Skeletal muscle cell (primary cell): ENCODE measurements at places on chromosomes 11 and 22.
A peak's percentile ranks its signal among the peaks of the same experiment; 100 is the strongest.

GRCh38 chr22:35988030-35988429 is 40.6 kb downstream of the RBFOX2 start:
- no peak for DNase-seq

- DNase-seq, result peak; percentile 12
These were observed 4.9 kb downstream of the LMO1 start for GRCh38 chr11:8258784-8259183.

- DNase-seq, result no peak
These were observed 408.3 kb upstream of the CADM1 start for GRCh38 chr11:115912484-115912945.

- DNase-seq, result no peak
These were observed 15.6 kb upstream of the GNAZ start for GRCh38 chr22:23054531-23055257.

- DNase-seq, result no peak
These were observed 1.2 kb downstream of the GUCY1A2 start for GRCh38 chr11:107017104-107017432.

DNA sequence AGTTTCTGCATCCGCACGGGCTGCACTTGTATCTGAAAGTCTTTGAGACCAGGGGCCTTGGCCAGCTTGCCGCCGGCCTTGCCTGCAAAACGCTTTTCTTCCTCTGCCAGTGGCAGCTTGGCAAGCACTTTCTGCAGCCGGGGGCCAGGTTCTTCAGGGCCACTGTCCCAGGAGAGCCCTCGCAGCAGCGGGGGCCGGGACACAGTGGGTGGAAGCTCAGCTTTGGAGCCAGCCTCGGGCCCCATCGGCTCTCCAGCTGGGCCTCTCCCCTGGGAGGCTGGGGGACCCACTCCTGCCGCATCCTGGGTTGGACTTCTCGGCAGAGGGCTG is 57.5 kb upstream of the LYVE1 start:
- no peak for DNase-seq

- no peak for DNase-seq
These were observed 160.0 kb downstream of the NAV2 start for GRCh38 chr11:19872512-19873145.

GRCh38 chr11:119421351-119421750 is 1.6 kb downstream of the THY1 start:
- no peak for DNase-seq

DNA sequence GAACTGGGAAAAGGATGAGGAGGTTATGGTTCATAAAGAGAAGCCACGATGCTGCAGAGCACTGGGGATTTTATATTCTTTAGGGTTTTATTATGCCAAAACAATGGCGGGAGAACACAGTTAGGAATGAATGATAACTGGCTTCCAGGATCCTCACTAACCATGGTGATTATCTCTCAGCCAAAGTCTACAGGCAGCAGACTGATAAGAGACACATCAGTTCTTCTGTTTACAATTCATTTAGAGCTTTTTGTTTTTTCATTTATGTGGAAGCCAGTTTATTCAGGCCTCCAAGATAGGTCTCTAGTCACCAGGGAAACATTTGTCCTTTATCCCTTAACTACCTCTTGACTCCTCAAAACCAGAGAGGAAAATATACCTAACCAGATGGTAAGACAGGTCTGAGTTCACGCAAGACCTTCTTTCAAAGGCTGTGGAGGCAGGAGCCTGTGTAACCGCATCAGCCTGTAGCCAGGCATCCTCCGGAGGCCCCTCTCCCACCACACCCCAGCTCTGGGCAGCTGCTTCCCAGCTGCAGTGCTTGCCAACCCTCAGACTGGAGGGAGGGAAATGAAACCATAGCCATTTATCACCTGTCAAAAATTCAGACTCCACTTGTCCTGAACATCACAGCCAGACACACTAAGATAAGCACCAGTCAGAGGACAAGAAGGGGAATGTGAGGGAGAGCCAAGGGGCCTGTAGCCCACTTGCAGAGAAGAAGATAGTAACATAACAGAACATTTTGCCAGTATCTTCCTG is 57.2 kb upstream of the FAM181B start:
- DNase-seq, result peak; percentile 4

DNA sequence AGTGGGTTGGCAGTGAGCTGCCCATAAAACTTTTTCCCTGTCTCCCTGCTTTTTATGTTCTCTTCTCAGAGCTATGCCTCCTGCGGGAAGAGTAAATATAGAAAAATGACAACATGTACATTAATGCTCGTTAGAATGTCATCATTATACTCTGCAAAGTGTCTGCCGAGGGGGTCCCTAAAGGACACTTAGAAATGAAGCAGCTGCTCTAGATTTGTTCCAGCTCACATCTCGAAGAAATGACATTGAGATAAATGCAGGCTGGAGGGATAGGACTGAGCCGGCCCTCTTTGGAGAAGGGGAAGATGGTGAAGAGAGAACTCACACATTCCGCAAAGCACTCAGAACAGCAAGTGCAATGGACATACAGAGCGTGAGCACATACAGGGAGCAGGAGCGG is 240.0 kb downstream of the NXPE2 start:
- no peak for DNase-seq

- no peak for DNase-seq
These were observed 1.5 kb upstream of the SOX10 start for GRCh38 chr22:37985751-37986281.

DNA sequence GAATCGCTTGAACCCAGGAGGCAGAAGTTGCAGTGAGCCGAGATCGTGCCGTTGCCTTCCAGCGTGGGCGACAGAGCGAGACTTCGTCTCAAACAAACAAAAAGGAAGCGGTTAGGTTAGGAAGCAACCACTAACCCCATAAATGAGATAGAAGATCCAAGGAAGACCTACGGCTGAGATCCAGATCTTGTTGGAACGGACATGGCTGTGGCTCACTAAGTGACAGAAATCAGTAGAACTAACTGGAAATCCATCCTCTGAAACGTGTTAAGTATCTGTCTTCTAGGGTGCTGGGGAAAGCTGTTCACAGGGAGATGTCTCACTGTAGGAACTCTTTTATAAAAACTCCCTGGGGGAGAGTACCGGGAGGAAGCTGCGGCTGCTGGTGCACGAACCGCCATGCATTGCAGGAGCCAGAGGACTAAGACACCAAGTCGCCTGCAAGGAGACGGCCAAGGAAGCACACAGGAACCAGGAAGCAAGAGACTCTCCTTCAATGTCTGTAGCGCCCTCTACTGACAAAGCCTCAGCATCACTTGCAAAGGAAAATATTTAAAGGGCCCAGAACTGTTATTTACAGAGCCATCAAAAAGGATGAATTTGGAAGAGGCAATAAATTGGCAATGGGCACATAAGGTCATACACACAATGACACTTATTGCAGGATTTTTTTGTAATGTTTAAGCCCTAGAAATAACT is 16.9 kb upstream of the SPTY2D1 start:
- peak; percentile 16 for DNase-seq

DNA sequence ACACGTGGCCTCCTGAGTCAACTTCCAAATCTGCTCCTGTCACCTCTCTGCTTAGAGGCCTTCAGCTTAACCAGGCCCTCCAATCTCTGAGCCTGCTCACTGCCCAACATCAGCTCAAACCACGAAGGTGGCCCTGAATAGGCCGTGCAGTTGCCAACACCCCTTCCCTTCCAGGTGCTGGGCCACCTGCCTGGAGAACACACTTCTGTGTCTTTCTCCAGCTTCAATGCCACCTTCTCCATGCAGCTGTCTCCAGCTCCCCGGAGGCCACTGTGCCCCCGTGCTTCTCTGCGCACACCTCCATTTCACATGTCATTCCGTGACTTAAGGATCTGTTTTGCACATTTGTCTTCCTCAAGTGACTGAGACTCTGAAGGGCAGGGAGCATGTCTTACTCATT is 5.3 kb downstream of the RELA start:
- no peak for DNase-seq

DNA sequence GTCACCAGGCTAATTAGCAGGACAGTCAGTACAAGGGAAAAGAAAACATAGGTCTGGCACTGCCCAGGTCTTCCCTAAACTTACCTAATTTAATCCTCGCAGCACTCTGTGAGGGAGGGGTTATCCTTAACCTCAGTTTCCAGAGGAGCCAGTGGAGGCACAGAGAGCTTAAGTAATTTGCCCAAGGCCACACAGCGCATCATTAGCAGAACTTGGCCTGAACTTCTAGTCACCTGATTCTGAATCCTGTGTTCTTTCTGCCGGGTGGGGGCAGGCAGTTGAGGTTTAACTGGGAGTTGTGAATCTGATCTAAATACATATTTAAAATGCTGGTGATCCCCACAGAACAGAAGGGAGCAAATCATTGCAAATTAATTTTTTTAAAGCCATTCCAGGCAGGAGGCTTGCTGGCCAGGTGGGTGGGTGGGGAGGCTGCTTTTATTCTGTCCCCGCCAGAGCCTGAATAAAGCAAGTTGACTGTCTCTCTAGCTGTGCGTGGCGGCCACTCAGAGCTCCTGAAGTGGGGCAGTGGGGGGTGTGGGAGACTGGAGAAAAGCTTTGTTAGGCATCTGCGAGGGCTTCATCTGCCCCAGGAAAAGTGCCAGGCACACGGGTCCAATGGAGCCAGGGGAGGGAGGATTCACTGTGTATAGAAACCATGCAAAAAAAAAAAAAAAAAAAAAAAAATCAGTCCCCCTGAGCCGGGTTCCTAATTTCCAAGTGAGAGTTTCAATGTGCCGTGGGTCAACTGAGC is 66.1 kb downstream of the NFAM1 start:
- no peak for DNase-seq

GRCh38 chr11:9013373-9013772 is 9.6 kb upstream of the NRIP3 start:
- DNase-seq, result no peak

DNA sequence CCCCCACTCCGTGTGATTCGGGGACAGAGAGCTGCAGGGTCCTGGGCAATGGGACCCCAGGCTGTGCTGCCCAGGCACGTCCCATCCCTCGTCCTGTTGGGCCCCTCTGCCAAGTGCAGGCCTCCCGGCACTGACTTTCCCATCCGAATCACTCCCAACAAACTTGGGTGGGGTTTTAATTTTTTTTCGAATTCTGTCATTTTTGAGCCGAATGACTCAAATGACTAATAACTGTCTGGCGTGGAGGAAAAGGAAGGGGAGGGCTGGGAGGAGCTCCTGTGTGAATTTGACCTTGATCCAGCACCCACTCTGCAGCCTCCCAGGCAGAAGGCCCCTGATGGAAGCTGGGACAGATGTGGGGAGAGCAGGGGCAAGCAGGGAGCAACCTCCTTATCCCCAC is 1173.2 kb downstream of the BRD1 start:
- no peak for DNase-seq
